ENCODE measurements at places on chromosomes 1 and 21. TPM values are rescaled to one million over a fixed set of nuclear protein-coding genes. Genes with fewer than 3 reads are reported as not detected.

TAL1 gene
- total RNA-seq = 4.3 TPM

CRABP2 gene
- total RNA-seq = 6.4 TPM

RHBG gene
- total RNA-seq = not detected

DNA sequence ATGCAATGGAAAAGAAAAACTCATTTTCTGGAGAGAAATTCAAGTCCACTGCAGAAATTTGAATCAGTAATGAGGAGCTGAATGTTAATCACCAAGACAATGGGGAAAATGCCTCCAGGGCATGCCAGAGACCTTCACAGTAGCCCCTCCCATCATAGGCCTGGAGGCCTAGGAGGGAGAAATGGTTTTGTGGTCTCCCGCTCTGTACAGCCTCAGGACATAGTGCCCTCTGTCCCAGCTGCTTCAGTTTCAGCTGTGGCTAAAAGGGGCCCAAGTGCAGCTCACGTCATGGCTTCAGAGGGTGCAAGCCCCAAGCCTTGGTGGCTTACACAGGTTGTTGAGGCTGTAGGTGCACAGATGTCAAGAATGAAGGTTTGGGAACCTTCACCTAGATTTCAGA is 223.0 kb downstream of the GRIK1 start:
- DNase-seq = no peak

DNA sequence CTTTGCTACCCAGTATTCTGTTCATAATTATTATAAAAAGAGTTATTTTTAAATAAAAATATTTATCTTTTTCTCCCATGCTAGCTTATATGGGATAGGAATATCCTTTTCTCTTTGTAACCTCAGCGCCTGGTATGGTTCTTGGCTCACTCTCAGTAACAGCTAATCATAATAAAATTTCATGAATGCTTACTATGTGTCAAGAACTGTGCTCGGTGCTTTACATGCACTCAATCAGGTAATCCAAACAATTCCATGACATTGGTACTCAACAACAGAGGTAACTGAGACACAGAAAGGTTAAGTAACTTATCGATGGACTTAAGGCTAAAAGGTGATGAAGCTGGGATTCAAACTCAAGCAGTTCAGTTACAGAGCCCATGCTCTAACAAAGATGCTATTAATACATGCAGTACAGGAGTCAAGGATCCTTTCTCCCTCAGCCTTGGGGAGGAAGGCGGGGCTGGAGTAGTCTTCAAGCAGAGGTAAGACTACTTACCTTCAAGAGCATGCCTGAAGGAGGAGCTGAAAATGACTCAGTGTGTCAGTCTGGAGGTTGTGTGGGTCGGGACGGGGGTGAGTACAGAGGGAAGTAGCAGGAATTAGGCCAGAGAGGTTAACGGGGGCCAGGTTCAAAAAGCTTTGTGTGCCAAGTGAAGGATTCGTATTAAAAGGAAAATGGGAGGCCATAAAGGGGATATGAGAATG is 73.4 kb downstream of the PLPPR5 start:
- no peak for DNase-seq

- no peak for DNase-seq
Observed at GRCh38 chr1:200342511-200343311, 67.1 kb downstream of the ZNF281 start.

Measured in esophagus muscularis mucosa (tissue), 4 donors.